Stimulated activated CD4-positive, alpha-beta T cell treated with anti-CD3 and anti-CD28 coated beads, Interleukin-1b, Interleukin-23, amount 100 ng/mL, for 48 hours (primary cell): ENCODE measurements at places on chromosomes 5 and 9.

- no peak for DNase-seq
Measured at GRCh38 chr9:108186642-108187395, 669.0 kb downstream of the ACTL7B start.

DNA sequence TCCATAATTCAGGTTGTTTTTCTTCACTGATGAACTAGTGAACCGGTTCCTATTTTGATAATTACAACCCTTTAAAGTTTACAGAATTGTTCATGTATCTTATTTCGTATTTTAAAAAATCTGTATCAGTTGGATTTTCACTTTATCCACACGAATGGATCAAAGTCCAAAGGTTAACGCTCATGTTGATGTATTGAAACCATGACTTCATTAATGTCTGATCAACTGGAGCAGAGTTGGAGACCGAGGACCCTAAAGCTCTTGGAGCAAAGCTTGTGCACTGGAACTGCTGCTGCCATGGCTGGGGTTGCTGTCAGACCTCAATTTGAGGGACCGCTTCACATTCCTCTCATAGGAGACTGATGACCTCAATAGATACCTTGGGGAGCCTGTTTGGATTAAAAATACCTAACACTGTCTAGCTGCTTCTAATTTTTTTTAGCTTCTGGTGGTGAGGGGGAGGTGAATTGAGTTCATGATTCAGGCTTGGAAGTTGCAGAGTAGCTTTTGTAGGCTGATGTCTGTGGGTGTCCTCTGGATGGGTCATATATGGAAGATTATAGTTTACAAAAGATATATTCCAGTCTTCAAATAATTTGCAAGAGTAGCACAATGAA is 45.1 kb downstream of the KIAA1958 start:
- no peak for DNase-seq

DNA sequence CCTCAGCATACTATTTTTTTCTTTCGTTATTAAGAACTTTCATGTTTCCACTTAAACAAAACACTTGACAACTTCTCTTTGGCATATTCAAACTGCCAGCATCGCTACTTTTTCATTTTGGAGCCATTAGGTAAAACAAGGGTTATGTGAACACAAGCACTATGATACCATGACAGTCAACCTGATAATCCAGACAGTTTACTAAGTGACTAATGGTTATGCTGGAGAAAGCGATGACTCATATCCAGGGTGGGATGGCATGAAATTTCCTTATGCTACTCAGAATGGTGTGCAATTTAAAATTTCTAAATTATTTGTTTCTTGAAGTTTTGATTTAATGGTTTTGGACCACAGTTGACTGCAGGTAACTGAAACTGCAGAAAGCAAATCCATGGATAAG is 29.9 kb upstream of the PRSS3 start:
- no peak for DNase-seq

- no peak for DNase-seq
Measured at GRCh38 chr9:137439158-137439714, 1.9 kb downstream of the ENTPD8 start.

DNA sequence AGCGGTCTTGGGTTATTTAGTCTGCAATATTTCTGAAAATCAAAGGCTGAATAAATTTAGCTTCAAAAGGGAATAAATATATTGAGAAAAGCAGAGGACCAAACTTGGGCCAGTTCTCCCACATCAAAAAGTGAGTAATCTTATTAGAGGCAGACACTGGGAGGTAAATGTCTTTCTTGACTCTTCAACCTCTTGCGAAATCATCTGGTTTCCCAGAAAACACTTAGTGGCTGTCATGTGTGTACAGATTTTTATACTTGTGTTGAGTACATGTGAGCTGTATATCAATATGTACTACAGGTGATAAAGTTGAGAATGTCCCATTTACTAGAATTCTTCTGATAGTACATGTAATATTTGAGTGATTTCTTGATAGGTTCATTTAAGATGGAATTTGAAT is 454.9 kb downstream of the PRR16 start:
- no peak for DNase-seq

- no peak for DNase-seq
Measured at GRCh38 chr5:145718956-145719355, 116.2 kb downstream of the PRELID2 start.

DNA sequence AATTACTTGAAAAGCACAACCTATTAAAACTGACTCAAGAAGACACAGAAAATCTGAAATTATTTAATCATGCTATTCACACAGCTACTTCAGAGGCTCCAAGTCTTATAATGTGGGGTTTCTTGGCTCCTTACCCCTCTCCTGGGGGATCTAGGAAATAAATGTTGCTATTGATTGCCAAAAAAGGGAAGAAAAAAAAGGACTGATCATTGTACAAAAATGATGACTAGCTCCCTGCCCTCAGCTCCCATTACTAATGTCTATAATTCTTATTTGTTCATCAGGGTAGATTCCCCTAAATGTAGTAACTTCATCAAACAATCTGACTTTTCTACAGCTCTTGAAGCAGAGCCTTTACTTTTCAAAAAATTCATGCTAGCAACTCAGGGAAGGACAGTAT is 3.3 kb upstream of the SMC5 start:
- no peak for DNase-seq

DNA sequence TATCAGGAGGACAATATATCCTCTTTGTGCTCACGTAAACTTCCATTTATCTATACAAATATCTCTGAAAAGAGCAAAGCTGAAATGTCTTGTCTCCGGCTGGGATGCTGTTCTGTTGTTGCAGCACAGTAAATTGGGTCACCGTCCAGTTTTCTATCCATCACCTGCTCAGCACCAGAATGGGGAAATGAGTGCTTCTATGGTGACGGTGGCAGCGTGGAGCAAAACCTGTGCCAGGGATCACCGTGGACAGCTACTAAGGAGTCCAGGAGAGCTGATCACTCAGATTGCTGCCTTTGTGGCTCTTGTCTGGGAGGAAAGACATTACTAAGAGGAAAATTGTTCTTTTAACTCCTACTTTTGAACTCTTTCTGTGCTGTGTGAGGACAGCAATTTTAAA is 531.6 kb downstream of the PSAT1 start:
- DNase-seq = no peak

GRCh38 chr5:59180515-59180914 is 597.6 kb downstream of the RAB3C start:
- no peak for DNase-seq

DNA sequence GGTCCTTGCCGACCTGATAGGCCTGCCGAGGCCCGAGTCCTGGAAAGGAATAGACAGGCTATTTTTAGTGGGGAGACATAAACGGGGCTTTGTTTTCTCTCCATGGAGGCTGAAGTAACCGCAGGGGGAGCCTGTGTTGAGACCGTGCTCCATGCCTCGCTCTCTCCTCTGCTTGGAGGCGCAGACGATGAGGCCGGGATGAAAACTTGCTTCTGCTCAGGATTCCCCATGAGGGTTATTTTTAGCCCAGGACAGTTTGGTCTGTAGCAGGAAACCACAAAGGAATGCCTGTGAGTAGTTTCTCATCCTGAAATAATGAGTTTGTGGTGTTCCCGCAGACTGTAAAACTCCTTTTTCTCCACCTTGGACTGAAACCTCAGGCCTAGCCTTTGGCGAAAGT is 81.9 kb upstream of the RARS1 start:
- no peak for DNase-seq

- DNase-seq = no peak
Measured at GRCh38 chr9:127554966-127555839, 56.9 kb upstream of the STXBP1 start.

DNA sequence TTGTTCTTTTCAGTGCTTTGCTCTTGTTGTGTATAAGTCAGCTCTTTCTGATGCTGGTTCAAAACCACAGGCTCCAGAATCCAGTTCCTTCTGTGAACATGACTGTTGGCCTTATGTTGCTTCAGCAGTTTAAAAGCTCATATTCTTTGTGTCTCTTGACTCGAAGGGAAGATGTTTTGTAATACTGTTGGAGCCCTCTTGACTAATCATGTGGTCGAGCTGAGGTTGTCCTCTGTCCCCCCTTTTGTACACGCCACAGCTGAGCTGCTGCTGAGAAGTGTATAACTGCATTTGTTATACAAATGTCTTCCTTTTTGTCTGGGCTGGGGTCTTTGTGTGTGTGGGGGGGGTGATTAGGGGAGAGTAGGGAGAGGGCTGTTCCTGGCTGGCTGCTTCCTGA is 35.8 kb downstream of the SLC36A1 start:
- DNase-seq = no peak

DNA sequence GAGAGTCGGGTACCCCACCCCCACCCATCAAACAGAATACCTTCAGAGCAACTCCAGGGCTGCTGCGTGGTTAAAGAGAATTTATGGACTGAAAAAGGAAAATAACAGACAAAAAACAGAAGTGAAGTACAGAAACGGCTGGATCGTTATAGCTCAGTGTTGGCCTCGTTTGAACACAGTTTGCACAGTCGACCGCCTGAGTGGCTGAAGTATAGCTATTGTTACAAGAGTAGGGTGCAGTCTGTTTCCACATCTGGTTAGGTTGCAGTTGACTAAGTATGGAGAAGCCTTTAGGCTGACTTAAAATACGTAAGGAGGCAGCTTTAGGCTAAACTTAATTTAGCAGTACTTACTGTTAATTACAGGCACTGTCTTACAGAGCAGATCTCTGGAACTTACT is 121.2 kb downstream of the GCNT1 start:
- no peak for DNase-seq

DNA sequence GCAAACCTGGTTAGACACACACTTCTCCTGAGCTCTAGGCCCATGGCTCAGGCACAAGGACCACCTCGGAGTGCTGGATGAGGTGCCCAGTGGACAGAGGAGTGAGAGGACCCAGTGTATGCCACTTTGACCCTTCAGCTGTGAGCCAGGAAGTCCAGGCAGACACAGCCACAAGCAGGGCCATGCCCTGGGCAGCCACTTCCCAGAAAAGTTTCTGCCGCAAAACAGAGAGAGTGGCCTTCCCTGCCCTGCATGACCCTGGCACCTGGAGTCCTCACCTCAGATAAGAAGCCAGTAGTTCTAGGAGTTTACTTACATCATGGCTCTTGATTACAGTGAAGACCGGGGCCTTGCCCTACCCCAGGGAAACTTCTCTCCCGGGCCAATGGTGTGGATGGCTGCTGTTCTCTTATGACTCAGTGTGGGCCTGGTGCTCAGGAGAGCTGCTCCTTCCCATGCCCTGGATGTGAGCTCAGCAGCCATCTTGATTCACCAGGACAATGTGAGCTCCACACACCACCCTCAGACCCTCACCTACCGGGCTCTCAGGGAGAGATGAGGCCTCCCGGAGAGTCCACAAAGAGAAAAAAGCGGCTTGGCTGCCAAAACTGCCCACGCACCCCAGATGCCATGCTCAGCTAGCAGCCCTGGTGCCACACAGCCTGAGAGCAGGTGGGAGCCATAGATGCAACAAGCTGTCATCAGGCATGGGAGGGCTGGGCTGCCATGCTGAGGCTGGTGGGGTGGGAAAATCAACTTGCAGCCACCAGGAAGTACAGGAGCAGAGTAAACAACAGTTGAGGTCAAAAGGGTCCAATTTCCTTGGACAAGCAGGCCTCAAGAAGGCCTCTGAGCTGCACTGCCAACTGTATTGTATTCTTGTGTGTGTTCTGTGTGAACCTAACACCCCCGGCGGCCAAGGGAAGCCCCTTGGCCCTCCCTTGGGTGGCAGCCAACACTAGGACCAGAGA is 11.7 kb upstream of the IRF1 start:
- no peak for DNase-seq

DNA sequence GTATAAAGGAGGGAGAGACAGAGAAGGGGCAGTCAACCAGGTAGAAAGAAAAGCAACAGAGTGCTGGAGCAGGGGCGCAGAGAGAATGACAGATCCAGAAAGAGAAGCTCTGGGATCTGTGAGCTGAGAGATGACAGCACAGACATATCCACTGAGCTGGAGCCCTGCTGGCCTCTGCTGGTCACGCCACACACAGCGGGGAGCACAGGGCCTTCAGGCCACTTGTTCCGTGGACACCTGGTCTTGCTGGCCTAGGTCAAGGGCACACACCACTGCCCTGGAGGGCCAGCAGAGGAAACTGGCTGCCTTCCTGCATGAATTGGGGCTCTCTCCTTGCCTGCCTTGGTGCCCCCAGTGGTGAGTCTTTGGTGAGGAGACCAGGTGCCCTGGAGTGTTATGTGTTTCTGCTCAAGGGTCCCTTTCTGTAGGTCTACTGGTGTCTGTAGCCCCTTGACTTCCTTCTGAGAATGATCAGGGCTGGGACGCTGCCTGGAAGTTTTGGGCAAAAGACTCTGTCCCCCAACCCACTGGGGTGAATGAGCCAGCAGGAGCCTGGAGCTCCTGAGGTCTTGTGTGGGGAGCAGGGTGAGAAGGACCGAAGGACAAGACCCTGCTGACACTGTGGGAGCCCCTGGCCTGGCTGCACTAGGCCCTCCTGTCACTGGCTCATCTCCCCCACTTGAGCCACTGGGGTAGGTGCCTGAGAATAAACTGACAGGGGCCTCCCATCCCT is 59.2 kb upstream of the ADAMTS2 start:
- DNase-seq = no peak

DNA sequence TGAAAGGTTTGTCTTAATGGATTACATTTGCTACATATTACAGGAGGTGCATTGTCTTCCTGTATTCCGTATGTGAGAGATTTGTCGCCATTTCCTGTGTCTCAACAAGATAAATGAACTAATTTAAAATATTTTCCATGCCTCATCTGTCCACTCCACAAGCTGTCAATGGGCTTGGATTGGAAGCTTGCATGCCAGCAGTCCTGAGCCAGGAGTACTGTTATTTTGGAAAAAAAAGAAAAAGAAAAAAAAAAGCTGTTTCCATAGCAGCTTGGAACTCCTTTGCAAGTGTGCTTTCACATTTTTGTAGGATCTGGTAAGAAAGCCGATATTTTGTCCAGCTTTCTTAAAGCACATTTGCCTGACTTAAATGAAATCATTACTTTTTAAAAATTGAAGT is 330.8 kb downstream of the KDM4C start:
- no peak for DNase-seq

- no peak for DNase-seq
Measured at GRCh38 chr9:135552021-135552697, 6.2 kb downstream of the OBP2A start.

- DNase-seq = no peak
Measured at GRCh38 chr5:67014957-67015400, 181.6 kb downstream of the CD180 start.

GRCh38 chr5:164580155-164580554 is 1074.7 kb downstream of the MAT2B start:
- DNase-seq = no peak

GRCh38 chr9:97803167-97804058 is 49.6 kb upstream of the FOXE1 start:
- DNase-seq = peak; percentile 69

DNA sequence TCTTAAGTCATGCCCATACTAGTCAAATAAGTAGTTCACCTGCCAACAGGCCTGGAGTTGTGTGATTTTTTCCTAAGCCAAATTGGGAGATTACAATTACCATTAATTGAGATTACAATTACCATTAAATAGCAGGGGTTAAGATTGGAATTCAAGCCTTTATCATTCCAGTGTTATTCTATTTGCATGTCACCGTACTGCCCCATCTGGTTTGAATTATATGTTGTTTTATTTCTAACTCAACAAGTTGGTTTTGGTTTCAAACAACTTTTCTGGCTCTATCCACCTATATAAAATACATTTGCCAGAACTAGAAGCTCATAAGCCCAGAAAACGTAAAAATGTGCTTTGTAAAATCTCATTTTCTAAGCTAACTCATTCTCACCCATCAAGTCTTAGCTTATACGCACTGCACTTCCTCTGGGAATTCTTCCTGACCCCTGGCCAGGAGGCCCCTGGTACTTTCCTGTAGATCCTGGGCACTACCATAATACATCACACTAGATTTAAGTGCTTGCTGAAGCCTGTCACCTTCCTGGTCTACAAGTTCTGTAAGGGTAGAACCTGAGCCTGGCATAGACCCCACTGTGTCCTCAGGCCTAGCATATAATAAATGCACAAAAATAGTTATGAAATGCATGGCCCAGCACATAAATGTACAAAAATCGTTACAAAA is 242.0 kb upstream of the TRPM3 start:
- DNase-seq = no peak
